ENCODE measurements at places on chromosomes 16 and 17.

- no peak for DNase-seq
Observed at GRCh38 chr17:74981318-74981978, 6.0 kb upstream of the CDR2L start.

- DNase-seq = no peak
Observed at GRCh38 chr17:50911890-50912289, 45.7 kb upstream of the TOB1 start.

- no peak for DNase-seq
Observed at GRCh38 chr16:81462683-81463082, 18.1 kb downstream of the CMIP start.

DNA sequence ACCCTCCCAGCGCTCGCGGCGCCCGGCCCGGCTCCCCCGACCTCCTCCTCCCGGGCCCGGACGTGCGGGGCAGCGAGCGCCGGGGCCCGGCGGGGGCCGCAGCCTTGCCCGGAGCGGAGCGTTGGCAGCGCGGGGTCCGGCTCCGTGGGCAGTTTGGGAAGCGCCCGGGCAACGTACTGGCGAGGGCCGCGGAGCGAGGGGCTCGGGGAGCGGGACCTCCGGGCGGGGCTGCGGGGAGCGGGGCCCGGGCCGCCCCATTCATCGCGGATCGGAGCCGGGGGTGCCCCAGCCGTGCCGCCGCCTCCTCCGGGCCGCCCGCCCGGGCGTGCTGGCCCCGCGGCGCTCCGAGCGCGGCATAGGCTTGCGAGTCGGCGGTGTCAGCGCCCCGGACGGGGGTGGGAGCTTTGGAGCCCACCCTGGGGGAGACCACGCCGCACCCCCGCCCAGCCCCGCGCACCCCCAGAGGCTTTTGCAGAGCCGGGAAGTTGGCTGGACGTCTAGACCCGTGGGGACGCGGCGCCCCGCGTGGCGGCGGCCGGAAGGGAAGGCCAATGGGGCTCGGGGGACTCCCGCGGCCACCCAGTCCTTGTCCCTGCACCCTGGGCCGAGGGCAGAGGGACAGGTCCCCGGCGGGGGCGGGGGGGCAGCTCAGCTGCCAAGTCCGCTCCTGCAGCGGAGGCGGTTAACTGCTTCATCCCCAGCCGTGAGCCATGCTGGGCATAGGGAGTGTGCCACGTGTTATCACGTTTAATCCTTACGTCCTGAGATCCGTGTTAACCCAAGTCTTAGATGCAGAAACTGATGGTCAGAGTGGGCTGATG lies 852 bp downstream of the ZNF469 start:
- DNase-seq = peak; percentile 72

DNA sequence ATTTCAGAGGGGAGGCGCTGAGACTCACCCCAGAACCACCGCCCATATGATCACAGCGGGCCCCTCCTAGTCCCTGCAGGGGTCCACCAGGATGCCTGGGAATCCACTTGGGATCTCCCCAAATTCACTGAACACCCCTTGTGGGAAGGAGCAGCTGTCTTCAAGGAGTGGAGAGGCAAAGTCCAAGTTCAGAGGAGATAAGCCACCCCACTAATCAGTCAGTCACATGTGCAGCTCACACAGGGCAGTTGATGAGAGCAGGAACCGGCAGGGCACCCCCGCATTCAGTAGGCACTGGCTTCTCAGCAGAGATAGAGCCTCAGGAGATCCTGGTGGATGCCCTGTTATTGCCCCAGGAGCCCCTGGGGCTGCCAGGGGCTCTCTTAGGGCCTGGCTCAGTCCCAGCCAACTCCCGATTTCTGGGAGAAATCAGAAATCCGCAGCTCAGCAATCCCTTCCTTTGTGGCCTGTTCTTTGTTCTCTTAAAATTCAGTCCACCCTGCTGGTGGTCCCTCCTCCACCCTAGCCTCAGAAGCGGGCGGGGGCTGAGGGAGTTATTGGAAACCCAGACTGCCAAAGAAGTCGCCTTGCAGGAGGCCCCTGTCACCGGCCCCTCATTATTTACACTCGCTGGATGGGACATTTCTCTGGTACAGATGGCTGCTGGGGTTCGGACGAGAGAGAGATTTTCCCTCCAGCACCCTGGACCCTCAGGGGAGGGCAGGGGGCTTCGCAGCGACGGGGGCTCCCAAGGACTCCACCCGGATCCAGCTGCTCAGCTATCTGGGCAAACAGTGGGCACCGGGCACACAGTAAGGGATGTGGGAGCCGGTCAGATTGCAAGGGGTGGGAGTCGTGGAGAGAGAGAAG lies 1.8 kb downstream of the CDC42EP4 start:
- no peak for DNase-seq

- DNase-seq = peak; percentile 67
Observed at GRCh38 chr16:81616321-81617020, 162.6 kb upstream of the PLCG2 start.

DNA sequence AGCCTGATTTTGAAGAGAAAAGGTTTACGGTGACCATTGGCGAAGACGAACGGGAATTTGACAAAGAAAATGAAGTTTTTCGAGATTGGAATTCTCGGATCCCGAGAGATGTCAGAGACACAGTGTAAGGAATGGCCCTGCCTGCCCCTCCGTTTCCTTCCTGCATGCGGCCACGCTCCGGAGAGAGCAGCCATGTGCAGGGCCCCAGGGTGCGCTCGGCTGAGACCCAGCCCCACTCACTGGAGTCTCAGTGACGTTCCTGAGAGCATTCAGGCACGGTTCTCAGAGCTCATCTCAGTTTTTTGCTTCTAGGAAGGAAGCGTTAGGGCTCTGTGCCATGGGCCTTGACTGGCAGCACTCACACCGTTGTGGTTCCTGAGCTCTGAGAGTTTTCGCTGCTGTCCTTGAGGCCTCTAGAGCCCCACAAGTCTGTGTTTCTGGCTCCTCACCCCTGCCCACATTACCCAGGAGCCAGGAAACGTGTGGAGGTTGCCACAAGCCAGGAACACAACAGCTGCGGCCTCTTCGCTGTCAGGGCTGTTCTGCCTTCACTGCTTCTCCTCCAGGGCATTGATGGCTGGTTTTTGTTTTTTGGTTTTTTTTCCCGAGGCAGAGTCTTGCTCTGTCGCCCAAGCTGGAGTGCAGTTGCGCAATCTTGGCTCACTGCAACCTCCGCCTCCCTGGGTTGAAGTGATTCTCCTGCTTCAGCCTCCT lies 29.8 kb downstream of the ZC3H18 start:
- no peak for DNase-seq

DNA sequence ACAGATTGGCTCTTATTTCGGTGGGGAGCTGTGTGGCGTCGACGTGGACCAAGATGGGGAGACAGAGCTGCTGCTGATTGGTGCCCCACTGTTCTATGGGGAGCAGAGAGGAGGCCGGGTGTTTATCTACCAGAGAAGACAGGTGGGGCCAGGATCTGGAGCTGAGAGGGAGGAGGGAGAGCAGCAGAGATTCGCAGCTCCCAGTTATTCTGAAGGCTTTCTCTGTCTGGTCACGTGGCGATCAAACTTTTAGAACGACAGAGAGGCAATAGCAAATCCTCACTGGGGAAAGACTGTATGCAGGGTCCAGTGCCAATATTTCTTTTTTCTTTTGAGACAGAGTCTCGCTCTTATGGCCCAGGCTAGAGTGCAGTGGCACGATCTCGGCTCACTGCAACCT lies 22.2 kb downstream of the ITGAL start:
- no peak for DNase-seq

DNA sequence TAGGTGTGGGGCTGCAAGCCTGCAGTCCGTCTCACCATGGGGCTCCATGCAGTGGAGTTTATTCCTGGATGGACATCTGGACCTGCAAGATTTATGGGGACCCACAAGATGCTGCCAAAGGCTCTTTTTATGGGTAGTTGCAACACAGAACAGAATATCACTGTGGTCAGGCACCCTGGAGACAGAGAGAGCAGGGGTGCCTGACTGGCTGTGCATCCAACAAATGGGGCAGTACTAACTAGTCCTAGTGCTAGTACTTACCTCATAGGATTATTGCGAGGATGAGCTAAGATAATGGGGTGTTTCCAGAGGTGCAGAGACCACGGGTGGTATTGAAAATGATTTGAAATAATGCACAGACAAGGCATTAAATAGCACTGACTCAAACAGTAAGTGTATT lies 42.4 kb upstream of the MMP2 start:
- DNase-seq = no peak

- DNase-seq = no peak
Observed at GRCh38 chr17:44636562-44636961, 19.7 kb upstream of the MEIOC start.

- DNase-seq = no peak
Observed at GRCh38 chr16:19348125-19348524, 62.6 kb downstream of the CLEC19A start.

Measured in femur (tissue), 1 donor.